Suppressor macrophage (primary cell): ENCODE measurements at places on chromosomes 2 and 18.

DNA sequence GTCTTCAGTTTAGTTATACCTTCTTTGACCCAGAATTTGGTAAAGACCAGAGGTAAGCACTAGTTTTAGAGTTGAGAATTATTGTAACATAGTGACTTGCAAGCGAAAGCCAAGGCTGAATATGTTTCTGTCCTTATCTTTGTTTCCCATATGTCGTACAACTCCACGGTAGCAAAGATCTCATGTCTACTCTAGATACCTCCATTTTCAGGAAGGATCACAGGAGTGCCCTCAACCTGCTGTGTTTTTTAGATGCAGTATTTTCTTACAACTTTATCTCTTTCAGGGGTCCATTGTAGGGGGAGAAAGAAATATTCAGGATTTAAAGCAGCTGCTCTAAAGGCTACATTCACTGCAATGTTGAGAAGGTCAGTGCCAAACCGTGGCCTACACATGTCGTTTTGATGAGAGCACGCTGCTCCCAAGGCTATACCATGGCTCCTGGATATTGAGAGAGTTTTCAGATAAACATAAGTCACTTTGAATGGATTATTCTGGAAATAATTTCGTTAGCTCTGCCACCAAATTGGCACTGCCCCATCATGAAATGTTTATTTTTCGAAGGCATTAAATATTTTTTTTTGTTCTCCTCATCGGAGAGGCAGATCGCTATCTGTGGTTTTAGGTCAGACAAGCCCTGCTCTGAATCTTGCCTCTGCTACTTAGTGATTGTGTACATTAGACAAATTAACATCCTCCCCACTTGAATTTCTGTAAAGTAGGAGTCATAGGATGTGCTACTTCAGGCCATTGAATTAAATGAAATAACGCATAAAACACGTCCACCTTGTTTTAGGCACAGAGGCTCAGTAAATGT, 2.1 kb downstream of the RHBDD1 start:
- no peak for DNase-seq

GRCh38 chr2:160224060-160224459, 24.0 kb upstream of the ITGB6 start:
- peak; percentile 74 for DNase-seq

GRCh38 chr2:239579524-239580198, 178.8 kb upstream of the HDAC4 start:
- peak; percentile 21 for DNase-seq

DNA sequence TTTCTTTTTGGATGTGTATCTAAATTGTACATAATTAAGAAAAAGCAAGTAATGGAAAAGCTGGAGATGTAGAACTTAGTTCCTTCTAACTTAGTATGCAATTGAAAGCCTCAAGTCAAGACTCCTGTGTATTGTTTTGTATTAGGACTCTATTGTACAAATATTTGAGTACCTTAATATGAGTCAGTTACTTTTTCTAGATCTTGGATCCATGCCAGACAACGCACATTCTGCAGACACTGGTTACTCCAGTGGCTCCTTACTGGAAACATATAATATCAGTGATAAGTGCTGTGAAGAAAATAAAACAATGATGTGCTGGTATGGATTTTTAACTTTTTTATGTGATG, 1.5 kb downstream of the SLC39A10 start:
- peak; percentile 53 for DNase-seq

DNA sequence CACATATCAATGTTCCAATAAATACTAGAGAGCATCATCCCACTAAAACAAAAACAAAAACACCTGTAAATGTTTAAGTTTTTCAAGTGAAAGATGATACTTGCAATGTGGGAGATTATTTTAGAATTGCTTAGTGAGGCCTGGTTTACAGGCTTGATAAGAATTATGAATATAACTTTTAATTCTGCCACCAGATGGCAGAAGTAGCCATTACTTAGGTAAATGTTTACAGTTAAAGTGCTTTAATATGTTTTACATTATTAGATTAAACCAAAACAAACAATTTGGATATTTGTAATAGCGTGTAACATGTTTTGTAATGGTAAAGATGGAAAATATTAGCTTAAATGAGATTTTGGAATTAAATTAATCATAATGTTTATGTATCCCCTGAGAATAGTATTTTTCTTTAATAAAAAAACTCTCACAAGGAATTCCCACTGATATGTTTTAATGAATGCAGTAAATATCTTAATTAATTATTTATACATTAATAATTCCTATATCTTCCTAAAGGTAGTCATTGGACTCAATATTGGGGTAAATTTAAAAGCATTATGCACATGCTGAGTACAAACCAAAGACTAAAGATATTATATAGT, 522.0 kb downstream of the SPAG16 start:
- DNase-seq, result no peak

- no peak for DNase-seq
These were observed 416.9 kb upstream of the ID2 start for GRCh38 chr2:8264981-8265380.

GRCh38 chr2:162261032-162261945, 18.0 kb upstream of the FAP start:
- peak; percentile 82 for DNase-seq

DNA sequence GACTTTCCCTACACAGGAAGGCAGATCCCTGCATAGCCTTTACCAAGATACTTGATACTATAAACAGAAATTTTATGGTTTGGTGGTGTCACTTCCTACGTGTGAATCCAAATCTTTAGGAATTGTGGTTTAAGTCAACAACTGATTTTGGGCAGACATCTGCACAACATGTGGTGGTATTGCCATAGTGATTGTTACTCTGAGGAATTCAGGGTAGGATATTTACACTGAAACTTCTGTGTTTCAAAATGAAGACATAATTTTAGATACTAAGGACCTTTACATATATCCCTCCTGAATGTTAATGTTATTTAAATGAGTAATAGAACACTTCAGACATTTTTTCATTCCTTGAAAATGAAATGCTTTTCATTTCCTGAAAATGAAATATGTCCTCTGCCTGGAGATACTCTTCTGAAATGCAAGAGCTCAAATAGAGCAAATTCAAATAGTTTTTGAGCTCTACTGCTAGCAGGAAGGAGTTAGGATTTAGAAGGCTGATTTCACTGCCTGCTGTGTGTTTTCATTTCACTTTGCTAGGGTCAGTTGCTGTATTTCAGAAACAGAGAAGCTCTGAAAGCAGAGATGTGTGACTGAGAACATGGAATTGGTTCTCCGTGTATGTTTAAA, 77.2 kb downstream of the MDH1 start:
- no peak for DNase-seq

DNA sequence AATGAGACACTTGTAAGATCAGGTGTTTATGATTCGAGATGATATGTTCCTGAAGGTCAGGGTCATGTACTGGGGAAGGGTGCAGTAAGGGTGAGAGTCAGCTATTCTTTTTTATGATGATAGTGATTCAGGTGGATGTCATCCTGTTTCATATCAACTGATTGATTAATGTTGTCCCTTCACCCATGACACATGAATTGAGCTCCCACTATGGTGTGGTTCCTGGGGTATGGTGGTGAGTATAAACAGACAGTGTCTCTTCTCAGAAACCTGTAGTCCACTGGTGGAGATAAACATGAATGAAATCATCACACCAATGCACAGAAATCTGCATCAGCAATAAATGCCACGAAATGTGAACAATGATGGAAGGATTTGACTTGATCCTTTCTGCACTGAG, 37.4 kb upstream of the PAX8 start:
- no peak for DNase-seq

DNA sequence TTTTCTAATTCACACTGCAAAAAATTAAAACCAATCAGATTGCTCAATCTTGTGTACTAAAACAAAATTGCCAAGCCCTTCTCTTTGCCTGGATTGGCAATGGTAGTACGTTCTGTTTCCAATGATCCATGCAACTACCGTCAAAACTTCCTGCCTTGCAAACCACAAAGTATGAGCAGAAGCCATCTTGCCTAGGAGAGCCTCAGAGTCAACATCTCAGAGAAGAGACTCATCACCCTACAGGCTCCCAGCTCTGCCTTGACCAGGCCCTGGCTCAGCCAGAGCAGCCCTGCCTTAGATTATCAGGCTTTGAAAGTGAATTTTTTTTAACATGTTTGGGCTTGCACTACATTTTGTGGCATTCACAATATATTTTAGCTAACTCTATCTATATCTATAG, 574.1 kb downstream of the SATB2 start:
- DNase-seq, result no peak

GRCh38 chr2:239472235-239472775, 71.5 kb upstream of the HDAC4 start:
- no peak for DNase-seq

GRCh38 chr2:109690457-109690821, 76.3 kb downstream of the SOWAHC start:
- no peak for DNase-seq

DNA sequence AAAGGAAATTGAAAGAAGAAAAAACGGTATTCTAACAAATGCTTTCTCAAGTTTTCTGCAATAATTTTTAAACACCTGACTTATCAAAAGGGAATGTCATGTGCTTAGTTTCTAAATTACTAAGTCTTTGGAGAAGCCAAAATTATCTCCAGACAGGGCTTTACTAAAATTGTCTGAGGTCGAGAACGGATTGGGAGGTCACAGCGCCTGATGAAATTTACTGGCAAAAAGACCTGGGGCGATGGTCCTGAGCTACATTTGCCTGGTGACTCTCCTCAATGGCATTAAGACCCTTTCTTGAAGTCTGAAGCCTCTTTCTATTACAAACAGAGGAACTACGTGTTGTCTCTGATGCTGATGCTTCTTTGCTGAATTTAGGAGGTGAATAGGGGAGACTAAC, 291.8 kb upstream of the SESTD1 start:
- no peak for DNase-seq

- DNase-seq, result no peak
These were observed 25.2 kb upstream of the STON1 start for GRCh38 chr2:48504647-48505327.

- no peak for DNase-seq
These were observed 107.6 kb downstream of the BIRC6 start for GRCh38 chr2:32464431-32464830.

- DNase-seq, result no peak
These were observed 151.3 kb upstream of the THUMPD2 start for GRCh38 chr2:39930175-39930917.

DNA sequence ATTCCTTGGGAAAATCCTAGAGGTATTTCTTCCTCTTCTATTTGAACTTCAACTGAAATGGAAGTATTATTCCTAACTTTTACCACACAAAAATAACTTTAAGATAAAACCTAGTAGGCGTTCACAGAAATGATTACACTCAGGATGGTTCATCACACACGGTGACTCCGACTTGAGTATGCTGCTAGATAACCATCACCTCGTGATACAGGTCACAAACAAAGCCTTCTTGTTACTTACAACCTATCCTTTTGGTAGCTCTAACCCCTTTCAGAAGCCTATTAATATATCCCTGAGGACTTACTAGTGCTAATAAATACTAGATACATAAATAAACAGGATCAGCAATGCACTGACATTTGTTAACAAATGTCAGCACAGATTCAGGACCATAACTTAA, 101.0 kb upstream of the DNER start:
- no peak for DNase-seq

GRCh38 chr18:50093366-50094064, 101.4 kb downstream of the MYO5B start:
- DNase-seq, result no peak

- DNase-seq, result no peak
These were observed 148.8 kb downstream of the MBD2 start for GRCh38 chr18:54075689-54076088.

GRCh38 chr2:230258483-230258882, 32.9 kb downstream of the SP140 start:
- no peak for DNase-seq

- no peak for DNase-seq
These were observed 36.1 kb downstream of the CLASP1 start for GRCh38 chr2:121613152-121613551.

GRCh38 chr2:239365782-239366435, 34.9 kb downstream of the HDAC4 start:
- DNase-seq, result no peak
